NCI-H2171 treated with DMSO at 0.1 percent for 48 hours (cell line): ENCODE measurements at places on chromosomes 12 and 14.

DNA sequence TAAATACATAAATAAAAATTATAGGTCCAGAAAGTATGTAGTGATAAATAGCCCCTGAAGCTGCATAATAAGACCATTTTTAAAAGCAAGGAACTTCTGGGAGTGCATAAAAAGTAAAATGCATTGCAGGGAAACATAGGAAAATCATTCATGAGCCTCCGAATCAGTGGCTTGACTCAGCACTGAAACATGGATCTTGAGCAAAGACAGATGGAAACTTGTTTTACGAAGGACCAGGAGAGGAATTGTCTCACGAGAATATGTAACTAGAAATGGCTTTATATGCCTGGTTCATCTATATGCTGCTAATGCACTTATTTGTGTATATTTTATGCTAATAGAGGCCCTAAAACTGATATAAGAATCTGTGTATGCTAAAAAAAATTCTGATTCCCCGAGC is 14.7 kb downstream of the TMEM30B start:
- DNase-seq = no peak

DNA sequence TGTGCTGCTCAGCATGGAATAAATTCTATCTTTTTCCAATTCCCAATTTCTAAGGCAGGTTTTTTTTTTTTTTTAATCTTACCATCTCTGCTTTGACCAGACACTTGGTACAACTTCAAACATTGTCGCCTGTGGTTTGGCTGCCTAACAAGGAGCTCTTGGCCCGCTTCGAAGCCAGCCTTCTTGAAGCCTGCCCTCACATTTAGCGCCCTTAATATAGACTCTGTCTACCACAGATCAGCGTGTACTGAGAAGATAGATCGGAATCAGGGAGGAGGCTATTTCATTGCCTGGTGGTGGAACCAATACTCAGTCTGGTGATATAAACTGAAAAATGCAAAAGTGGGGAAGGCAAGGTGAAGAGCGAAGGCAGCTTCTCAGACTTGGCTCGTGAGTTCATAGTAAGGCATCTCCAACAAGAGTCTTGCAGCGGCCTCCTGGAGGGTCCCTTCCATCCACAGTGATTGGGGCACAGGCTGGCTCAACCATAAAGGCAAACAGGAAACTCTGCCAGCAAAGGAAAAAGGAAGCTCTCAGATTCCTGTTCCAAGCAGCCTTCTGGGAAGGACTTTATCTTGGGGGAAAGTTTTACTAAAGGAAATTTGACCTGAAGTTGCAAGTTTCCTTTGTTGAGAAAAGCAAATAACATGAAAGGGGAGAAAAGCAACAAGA is 103.2 kb upstream of the BCL2L14 start:
- DNase-seq = no peak

- no peak for DNase-seq
Measured at GRCh38 chr14:24927809-24928208, 122.1 kb downstream of the STXBP6 start.

- DNase-seq = no peak
Measured at GRCh38 chr12:64065881-64066451, 156.1 kb downstream of the KICS2 start.

DNA sequence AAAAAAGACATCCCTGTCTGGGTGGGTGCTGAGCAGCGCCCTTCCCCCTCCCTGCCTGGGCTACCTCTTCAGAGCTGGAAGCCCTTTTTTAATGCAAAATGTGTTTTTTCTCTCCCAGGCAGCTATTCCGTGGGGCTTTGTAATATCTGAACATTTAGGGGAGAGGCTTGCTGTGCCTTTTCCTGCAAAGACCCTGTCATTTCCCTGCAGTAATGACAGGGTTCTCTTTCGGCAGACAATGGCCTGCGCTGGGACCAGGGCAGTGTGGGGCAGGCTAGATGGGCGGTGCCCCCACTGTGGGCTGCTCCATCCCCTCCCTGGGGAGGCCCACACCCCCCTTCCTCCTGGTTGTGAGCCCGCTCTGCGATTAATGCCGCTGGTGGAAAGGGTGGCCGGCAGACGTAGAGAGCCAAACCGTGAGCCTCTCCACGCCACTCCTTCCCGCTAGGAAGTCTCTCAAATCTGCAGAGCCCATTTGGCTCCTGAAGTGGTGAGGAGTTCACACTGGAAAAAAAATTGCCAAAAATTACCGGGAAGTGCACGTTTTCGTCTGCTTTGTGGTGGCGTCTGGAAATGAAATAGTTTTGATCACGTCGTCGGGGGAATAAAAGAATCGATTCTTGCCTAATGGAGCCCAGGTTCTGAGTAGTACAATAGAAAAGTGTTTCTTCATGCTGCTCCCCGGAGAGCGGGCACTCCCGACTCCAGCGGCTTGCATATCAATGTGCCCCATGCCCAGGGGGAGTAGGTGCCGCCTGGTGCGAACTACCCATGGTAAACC is 31.5 kb downstream of the KIF26A start:
- DNase-seq = no peak

DNA sequence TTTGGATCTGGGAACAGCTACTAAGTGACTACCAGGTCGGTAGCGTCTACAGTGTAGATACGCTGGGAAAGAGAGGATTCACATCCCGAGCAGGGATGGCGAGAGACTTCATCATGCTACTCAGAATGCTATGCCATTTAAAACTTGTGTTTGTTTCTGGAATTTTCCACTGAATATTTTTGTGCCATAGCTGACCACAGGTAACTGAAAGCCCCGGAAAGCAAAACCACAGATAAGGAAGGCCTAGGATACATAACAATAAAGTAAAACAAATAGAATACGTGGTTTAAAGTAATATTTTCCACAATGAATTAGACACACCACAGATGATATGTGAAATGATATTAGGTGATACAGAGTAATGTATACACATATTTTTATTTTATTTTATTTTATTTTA is 7.9 kb upstream of the HCAR1 start:
- DNase-seq = no peak

DNA sequence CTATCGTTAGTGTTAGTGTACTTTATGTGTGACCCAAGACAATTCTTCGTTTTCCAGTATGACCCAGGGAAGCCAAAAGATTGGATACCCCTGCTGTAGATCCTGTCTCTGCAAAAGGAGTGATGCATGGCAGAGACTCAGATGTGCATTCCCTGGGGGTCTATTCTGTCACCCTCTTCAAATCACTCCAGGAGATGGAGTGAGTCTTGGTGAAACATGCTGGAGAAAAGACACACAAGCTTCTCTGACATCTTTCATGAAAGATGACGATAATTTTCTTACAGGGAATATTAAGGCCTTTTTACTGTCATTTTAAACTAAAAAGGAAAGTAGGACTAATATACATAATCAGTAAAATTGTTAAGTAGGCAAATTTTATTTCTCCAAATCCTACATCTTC is 437.9 kb upstream of the SOX5 start:
- DNase-seq = no peak

GRCh38 chr14:99395909-99396530 is 84.6 kb downstream of the SETD3 start:
- DNase-seq = no peak

GRCh38 chr14:78253986-78254385 is 83.8 kb downstream of the NRXN3 start:
- no peak for DNase-seq

DNA sequence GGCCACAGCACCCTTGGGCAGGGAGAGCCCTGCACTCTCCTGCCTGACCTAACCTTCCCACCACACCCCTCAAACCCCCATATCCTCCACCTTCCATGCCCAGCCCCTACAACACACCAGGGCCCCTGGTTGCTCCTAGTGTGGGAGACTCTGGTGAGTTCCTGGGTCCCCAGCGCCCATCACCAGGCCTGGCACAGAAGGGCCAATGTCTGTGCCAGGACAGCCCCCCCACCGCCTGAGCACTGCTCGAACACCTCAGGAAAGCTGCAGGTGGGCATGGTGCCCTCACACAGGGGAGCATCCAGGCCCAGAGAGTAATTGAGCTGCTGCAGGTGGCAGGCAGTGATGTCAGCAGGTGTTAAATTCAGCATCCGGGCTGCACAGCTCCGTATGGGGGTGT is 15.2 kb downstream of the ADCY6 start:
- no peak for DNase-seq

GRCh38 chr14:68702135-68702534 is 90.7 kb downstream of the ZFP36L1 start:
- no peak for DNase-seq

- DNase-seq = no peak
Measured at GRCh38 chr12:26153421-26154154, 28.8 kb upstream of the BHLHE41 start.

- no peak for DNase-seq
Measured at GRCh38 chr12:77179515-77179914, 114.1 kb upstream of the E2F7 start.

GRCh38 chr12:127588249-127588648 is 678.7 kb upstream of the TMEM132C start:
- no peak for DNase-seq

GRCh38 chr12:70671698-70672097 is 34.5 kb upstream of the PTPRB start:
- DNase-seq = no peak

- peak; percentile 97 for DNase-seq
Measured at GRCh38 chr14:92988786-92989755, 66.1 kb downstream of the CHGA start.

- no peak for DNase-seq
Measured at GRCh38 chr12:6552140-6552551, 3.7 kb downstream of the IFFO1 start.

DNA sequence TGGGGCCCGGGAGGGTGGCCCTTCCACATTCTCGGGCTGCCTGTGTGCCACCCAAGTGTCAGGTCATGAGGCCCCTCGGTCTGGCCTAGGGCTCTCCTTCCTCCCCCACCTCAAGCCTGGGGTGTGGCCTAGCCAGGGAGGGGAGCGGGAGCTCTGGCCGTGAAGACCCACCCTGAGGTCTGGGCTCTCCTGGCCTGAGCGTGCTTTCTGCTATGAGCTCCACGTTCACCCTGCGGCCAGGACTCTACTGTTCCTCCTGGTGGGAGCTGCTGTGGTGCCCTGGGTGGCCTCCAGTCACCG is 12.0 kb downstream of the PACS2 start:
- no peak for DNase-seq

- DNase-seq = no peak
Measured at GRCh38 chr14:95611293-95611880, 74.8 kb upstream of the TCL1B start.

- DNase-seq = no peak
Measured at GRCh38 chr12:97923546-97923945, 460.9 kb downstream of the RMST start.

- no peak for DNase-seq
Measured at GRCh38 chr12:124847113-124848074, 16.3 kb downstream of the SCARB1 start.

DNA sequence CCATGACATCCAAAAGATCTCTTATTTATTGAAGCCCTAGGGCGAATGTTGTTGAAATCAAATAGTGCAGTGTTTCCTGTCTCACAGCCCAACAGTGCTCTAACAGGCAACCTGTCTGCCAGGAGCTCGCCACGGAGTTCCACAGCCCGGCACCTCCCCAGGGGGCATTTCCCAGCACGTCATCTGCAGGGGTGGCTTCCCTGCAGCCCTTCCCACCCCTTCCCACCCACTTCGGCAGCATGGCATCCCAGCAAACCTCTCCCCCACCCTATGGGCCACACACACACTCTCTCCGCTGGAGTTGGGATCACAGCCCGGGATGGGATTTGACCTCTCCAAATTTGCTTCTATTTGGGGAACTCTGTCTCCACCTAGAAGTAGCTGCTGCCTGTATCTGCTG is 62.7 kb upstream of the C14orf180 start:
- no peak for DNase-seq

DNA sequence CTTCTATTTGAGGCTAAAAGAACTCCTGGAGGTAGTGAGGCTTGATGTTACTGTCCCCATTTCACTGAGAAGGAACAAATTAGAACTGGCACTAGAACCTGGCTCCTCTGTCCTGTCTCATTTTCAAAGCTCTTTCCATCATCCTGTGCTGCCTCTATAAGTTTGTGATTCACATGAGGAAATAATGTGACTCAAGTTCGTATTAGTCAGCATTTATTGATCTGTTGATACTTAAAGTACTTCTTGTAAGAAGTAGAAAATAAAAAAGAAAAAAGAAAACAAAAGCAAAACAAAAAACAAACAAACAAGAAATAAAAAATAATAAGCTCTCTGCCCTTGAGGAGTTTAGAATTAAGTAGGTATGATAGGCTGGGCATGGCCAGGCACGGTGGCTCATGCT is 2.3 kb upstream of the ESPL1 start:
- no peak for DNase-seq

DNA sequence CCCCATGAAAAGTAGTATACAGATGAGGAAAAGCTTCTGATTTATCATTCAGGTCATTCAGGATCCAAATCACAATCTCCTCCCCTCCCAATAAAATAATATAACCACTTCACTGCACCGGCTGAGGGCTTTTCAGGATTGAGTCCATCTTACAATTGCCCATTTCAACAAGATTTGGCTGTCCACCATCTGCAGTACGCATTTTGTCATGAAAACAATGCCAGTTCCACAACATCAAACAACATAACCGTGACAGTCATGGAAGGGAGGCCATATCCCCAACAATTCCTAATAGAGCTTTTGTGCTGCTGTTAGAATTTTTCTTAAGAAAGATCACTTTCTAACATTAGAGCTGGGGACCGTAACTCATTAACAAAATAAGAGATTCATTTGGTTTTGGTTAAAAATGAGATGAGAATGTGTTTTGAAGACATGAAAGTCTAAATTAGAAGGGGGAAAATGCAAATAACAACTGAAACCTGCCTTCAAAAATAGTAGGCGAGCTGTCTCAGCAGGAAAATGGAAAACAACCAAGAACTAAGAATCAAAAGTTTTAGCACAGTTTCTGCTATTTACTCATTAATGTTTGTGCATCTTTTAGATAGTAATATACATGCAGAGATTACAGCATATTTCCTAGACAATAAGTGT is 38.3 kb upstream of the TMTC2 start:
- no peak for DNase-seq

DNA sequence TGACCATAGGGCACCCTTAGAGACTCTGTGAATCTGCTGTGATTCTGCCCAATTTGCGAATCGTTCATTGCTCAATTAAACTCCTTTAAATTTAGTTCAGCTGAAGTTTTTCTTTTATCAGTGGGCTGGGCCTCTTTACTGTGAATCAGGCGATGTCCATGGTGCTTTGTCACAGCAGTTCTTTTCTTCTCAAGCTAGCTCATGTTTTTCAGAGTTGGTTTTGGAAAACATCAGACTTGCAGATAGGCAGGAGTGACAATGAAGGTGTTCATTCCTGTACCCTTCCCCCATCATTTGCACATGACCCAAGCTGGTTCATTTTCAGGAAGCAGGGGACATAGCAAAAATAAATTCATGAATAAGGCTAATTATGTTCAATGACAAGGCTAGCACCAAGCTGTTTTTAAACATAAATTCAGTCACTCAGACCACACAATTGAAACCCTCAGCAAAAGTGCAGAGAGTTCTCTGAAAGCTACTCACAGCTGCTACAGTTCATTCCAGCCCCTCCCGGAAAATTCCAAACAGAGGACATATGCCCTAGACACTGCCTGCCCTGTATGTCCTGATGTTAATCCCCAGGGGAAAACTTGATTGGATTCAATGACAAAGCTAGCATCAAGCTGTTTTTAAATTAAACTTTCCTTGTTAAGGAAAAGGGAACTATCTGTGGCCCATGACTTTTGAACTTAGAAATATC is 383.3 kb downstream of the C12orf75 start:
- peak; percentile 12 for DNase-seq

- no peak for DNase-seq
Measured at GRCh38 chr14:86999036-86999435, 993.9 kb downstream of the GALC start.
